ENCODE measurements at places on chromosomes 7 and 10. TPM values are rescaled to one million over a fixed set of nuclear protein-coding genes. Genes with fewer than 3 reads are reported as not detected.

OR2A7 gene
- total RNA-seq: 0.07 TPM

MALRD1 gene
- not detected for total RNA-seq

NMT2 gene
- 28.3 TPM for total RNA-seq

GPR26 gene
- total RNA-seq: not detected

WEE2 gene
- total RNA-seq: not detected

ADAM8 gene
- total RNA-seq: 1.3 TPM

MSMB gene
- total RNA-seq: not detected

Measured in M059J (cell line).